Sigmoid colon (tissue), 7 donors: ENCODE measurements at places on chromosomes 3 and 15.

DNA sequence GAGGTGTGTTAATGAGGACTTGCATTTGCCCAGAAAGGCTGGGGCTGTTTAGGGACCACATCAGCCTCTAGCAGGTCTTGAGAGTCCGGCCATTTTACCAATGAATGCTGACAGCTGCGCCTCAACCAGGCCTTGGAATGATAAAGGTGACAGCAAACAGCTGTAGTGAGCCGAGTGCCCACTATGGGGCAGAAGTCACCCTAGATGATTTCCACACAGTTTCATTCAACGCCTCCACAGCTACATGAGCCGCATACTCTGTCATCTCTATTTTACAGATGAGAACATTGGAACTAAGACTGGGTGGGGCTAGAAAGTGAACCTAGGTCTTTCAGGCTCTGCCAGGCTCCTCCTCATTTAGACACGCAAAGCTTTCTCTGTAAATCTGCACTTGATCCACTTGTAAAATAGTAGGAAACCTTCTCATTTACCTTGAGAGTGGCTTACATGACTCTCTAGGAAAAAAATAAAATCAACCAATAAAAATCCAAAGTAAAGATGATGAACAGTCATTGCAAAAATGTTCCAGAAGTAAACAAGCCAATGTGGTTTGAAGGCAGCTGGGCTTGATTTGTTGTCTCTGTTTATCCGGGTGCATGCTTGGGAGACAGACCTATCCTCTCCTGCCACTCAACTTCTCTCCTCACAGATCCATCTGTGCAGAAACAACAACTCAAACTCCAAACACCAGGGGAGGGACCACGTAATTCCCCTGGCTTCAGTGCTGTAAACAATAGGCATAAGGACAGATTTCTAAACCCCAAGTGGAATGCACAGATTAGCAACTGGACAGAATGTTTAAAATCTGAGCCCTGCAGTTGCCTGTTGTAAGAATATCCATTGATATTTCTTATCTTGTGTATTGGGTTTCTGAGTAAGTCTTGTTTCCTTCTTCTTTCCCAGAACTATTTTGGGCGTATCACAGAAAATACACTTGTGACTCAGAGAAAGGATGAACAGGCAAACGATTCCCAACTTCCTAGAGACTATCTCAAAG is 31.5 kb upstream of the LDHAL6B start:
- H3K27me3 ChIP-seq = no peaks in the 10 kb centered on the region
- peaks cover 40% of the 10 kb centered on the region for H3K36me3 ChIP-seq
- H3K4me3 ChIP-seq = no peak overlapping the region
- no peak overlapping the region for H3K27ac ChIP-seq
- H3K4me1 ChIP-seq = no peaks in the 10 kb centered on the region

DNA sequence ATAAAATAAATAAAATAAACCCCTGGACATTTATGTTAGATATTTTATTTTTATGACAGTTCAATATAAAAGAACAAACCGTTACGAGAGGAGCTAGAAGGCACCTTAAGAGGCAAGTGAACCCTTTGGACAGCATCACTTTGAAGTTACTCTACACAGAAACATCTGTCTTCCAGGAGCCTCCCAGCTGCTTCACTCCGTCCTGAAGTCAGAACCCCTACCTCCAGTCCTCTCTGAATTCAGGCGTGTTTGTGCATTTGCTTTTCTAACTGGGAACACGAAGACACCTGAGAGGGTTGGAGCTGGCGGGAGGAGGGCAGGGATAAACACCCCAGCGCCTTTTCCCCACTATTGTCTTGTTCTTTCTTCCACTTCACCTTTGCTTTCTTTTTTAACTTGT is 46.2 kb downstream of the CMTM7 start:
- H3K36me3 ChIP-seq = no peaks in the 10 kb centered on the region
- H3K27ac ChIP-seq = no peak overlapping the region
- H3K27me3 ChIP-seq = no peaks in the 10 kb centered on the region
- H3K4me3 ChIP-seq = no peak overlapping the region
- no peak for DNase-seq

GRCh38 chr15:36579792-36580431 is 486 bp downstream of the CDIN1 start:
- peaks cover 21% of the 10 kb centered on the region for H3K4me1 ChIP-seq
- H3K36me3 ChIP-seq = no peaks in the 10 kb centered on the region
- peak overlapping the region; percentile 88 for H3K27ac ChIP-seq
- H3K27me3 ChIP-seq = no peaks in the 10 kb centered on the region
- DNase-seq = peak; percentile 70

DNA sequence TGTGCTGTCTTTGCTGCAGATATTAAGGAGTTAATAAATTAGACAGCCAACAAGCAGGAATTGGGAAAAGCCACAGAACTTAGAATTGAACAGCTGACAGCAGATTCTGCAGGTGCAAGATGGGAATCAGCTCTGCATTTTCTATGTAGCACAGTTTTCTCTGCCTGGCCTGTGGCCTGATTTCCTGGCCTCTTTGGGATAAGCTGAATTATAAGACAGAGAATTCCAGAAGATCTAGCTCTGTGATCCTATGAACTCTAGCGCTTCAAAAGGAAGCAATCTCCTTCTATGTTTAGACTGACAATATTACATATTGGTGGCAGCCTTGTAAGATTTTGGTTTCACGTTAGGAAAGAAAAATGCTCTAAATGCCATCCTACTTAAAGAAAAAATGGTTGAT is 24.0 kb upstream of the SOX2 start:
- H3K27ac ChIP-seq = no peak overlapping the region
- no peaks in the 10 kb centered on the region for H3K36me3 ChIP-seq
- H3K4me3 ChIP-seq = no peak overlapping the region
- no peaks in the 10 kb centered on the region for H3K27me3 ChIP-seq
- no peak for DNase-seq
- H3K4me1 ChIP-seq = no peaks in the 10 kb centered on the region

DNA sequence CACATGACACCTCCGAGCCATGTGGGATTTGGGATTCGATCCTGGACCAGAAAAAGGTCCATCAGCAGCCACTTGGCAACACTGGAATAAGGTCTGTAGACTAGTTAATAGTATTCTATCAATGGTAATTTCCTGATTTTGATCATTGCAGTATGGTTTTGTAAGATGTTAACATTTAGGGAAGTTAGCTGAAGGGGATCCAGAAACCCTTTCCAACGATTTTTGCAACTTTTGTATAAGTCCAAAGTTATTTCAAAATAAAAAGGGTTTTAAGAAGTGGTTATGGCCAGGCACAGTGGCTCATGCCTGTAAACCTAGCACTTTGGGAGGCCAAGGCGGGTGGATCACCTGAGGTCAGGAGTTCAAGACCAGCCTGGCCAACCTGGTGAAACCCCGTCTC is 10.2 kb downstream of the BDH1 start:
- no peak overlapping the region for H3K4me3 ChIP-seq
- peaks cover 4% of the 10 kb centered on the region for H3K4me1 ChIP-seq
- H3K27me3 ChIP-seq = no peaks in the 10 kb centered on the region
- no peak for DNase-seq

- H3K4me1 ChIP-seq = no peaks in the 10 kb centered on the region
- no peaks in the 10 kb centered on the region for H3K36me3 ChIP-seq
- peak; percentile 38 for DNase-seq
- H3K4me3 ChIP-seq = no peak overlapping the region
- H3K27me3 ChIP-seq = no peaks in the 10 kb centered on the region
- H3K27ac ChIP-seq = no peak overlapping the region
These were observed 288.9 kb downstream of the FAM43A start for GRCh38 chr3:194974468-194975135.

DNA sequence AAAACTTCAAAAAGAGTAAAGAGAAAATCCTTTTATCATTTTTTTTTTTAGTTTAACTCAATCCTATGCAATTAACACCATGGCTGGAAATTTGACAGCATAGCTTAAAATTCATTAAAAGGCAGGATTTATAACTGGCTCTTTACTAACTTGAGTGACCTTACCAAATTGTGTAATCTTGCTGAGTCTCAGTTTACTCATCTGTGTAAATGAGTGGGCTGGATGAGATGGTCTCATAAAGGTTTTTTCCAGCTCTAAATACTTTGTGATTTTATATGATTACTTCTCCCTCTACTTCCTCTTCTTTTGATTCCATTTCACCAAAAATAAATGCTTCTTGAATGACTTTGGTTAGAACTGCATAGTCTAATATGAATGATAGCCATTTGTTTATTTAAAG is 234.9 kb upstream of the SATB1 start:
- no peaks in the 10 kb centered on the region for H3K4me1 ChIP-seq
- DNase-seq = no peak
- H3K36me3 ChIP-seq = no peaks in the 10 kb centered on the region
- H3K27me3 ChIP-seq = no peaks in the 10 kb centered on the region

DNA sequence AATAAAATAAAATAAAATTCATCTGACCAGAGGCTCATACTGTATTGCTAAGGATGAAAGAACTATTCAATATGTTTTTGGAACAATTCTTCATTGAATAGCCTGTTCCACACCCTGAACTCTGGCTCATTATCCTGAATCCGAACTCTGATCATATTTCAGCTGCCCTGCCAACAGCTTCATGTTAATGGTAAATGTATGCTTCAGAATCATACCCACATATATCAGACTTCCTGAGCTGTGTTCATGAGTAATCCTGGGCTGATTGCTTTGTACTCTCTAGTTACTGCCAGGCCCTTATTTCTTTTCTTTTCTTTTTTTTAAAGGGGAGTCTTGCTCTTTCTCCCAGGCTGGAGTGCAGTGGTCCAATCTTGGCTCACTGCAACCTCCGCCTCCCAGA is 11.8 kb downstream of the INO80 start:
- no peak overlapping the region for H3K4me3 ChIP-seq
- H3K4me1 ChIP-seq = no peaks in the 10 kb centered on the region
- H3K36me3 ChIP-seq = peaks cover 12% of the 10 kb centered on the region
- no peak for DNase-seq

- no peaks in the 10 kb centered on the region for H3K4me1 ChIP-seq
- no peaks in the 10 kb centered on the region for H3K36me3 ChIP-seq
- H3K27ac ChIP-seq = no peak overlapping the region
- H3K27me3 ChIP-seq = no peaks in the 10 kb centered on the region
- H3K4me3 ChIP-seq = no peak overlapping the region
- DNase-seq = no peak
These were observed 162.5 kb upstream of the BFSP2 start for GRCh38 chr3:133237380-133237779.

DNA sequence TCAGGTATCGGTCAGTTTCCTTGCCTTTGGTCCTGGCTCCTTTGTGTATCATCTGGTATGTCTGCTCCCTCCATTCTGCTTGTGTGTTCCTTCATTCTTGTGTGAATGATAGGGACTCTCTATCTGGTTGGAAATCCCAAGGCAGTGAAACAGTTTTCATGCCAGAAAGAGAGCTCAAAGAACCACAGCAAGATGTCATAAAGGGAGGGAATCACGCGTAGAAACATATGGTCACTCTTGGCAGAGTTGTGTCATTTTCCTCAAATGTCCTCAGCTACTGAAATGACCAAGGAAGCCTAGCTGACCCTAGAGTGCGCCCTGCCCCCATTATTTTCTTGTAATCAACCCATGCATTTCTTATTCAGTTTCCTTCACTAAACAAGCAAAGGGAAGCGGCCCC is 48.0 kb downstream of the RASGRP1 start:
- no peak for DNase-seq
- no peaks in the 10 kb centered on the region for H3K4me1 ChIP-seq
- H3K27me3 ChIP-seq = peaks cover 47% of the 10 kb centered on the region
- H3K27ac ChIP-seq = no peak overlapping the region
- H3K4me3 ChIP-seq = no peak overlapping the region
- H3K36me3 ChIP-seq = no peaks in the 10 kb centered on the region

GRCh38 chr3:42180901-42181300 is 85.1 kb downstream of the CCK start:
- H3K4me1 ChIP-seq = no peaks in the 10 kb centered on the region
- H3K27ac ChIP-seq = no peak overlapping the region
- H3K36me3 ChIP-seq = no peaks in the 10 kb centered on the region
- no peaks in the 10 kb centered on the region for H3K27me3 ChIP-seq
- H3K4me3 ChIP-seq = no peak overlapping the region
